ENCODE measurements at places on chromosomes 6 and 20.

- no peak for DNase-seq
Measured at GRCh38 chr6:39140556-39141167, 25.7 kb upstream of the SAYSD1 start.

DNA sequence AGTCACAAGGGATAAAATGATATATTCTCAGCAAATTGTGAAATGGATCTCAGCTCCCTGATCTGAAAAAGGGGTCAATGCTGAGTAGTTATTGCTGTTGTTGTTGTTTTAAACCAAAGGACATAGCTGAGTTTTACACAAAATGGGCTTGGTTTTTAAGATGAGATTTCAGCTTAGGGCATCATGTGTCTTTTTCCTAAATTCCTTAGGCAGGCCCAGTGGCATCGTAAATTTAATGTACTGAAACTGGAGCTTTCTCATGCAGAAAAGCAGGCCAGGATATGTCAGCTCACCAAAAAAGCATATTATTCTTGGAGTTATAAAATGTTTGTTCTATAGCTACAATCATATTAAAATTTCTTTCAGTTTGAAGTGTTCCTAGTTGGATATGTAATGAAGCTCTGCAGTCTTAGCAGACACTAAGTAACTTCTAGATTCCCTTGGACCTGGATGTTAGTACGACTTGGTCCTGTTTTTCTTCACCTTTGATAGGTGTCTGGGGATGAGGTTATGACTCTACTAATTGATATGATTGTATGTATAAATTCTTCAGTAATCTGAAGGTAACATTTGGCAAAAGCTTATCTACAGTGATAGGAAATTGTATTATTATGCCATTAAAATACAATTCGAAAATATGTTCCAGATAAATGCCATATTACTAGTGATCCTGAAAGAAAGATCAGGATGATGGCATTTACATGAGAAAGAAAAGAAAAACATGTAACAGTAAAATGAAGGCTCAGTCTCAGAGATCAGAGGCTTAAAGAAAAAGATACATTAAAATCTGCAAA is 663.3 kb downstream of the RFPL4B start:
- DNase-seq: no peak

- DNase-seq: no peak
Measured at GRCh38 chr20:3798908-3799248, 2.8 kb downstream of the CDC25B start.

DNA sequence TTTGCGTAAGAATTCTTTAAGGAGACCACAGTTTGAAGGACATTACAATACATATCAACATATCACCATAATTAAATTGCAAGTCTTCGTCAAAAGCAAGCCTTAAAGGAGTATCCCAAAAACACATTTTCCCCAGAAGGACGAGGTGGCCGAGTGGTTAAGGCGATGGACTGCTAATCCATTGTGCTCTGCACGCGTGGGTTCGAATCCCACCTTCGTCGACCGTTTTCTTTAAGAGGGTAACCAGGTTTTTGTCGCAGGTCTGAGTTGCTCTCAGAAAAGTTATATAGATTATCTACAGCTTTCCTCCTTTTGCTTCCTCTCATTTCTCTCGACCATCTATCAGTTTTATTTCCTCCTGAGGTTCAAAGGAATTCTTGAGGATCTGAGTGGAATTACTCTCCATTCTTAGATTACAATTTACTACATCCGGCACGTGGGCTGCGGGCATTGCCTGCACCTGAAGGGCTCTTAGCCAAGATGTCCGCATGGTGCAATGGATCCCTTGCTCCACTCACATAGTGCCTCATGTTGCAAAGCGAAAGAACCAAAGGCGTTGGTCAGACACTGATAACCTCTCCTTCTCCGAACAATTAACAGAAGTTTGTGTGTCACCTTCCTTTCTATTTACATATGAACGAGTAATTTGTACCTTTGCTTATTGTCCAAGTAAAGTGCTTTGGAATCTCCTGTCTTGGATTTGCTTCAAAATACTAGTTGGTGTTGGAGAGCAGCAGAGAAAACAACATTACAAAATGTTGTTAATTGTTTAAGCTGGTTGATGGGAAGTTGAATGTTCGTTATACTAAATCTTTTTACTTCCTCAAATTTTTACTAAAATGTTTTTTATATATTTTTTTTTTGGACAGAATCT is 14.0 kb downstream of the POM121L2 start:
- no peak for DNase-seq

DNA sequence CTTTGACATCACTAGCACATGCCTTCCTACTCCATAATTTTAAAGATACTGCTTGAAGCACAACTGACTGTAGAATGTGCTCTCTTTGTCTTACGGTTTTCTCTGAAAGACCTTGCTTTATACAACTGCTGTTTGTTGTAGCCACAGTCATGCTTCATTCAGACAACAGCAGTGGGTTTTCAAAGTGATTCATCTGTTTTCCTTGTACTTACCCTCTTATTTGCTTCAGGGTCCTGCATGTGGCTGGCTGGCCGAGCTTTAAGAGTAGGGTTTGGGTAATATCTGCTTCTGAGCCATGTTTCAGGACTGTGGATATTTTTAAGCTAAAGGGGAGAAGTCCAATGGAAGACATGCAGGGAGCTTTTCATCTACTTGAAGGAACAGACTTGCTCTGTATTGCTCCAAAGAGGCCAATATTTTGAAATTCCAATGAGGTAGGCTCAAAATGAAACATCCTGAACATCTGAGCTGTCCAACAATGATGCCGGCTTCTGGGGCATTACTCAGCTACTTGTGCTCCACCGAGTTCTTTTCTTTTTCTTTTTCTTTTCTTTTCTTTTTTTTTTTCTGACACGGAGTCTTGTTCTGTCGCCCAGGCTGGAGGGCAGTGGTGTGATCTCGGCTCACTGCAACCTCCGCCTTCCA is 160.2 kb upstream of the SGK1 start:
- DNase-seq: no peak

Data from stimulated activated CD8-positive, alpha-beta memory T cell treated with anti-CD3 and anti-CD28 coated beads, Interleukin-7, amount 100 ng/mL, for 1 hour (primary cell).